ENCODE measurements at places on chromosomes 12 and 14.

GRCh38 chr12:14239350-14239934, 126.0 kb upstream of the ATF7IP start:
- peak; percentile 53 for DNase-seq

- DNase-seq, result no peak
Measured at GRCh38 chr12:27186022-27186839, 57.9 kb upstream of the STK38L start.

DNA sequence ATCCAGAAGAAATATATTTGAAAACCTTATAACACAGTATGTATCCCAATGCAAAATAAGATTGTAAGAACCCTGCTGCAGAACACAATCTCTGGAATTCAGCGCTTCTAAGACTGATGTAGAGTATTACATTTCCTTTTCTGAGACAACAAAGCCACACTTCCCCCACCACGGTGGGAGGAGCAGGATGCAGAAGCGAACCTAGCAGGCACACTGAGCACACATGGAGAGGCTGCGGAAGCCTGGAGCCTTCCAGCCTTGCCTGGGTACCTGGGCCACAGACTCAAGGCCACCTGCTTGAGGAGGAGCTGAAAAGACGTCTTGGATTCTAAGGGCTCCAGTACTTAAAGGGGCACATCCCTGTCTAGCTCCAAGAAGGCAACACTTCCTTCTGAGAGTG, 46.4 kb downstream of the TCHP start:
- DNase-seq, result no peak

- DNase-seq, result no peak
Measured at GRCh38 chr14:100135784-100136183, 23.7 kb downstream of the DEGS2 start.

GRCh38 chr14:68235011-68235410, 415.4 kb downstream of the RAD51B start:
- DNase-seq, result no peak

GRCh38 chr14:25042362-25043299, 7.3 kb downstream of the STXBP6 start:
- peak; percentile 42 for DNase-seq

GRCh38 chr14:38910092-38910491, 192.9 kb downstream of the SEC23A start:
- no peak for DNase-seq

DNA sequence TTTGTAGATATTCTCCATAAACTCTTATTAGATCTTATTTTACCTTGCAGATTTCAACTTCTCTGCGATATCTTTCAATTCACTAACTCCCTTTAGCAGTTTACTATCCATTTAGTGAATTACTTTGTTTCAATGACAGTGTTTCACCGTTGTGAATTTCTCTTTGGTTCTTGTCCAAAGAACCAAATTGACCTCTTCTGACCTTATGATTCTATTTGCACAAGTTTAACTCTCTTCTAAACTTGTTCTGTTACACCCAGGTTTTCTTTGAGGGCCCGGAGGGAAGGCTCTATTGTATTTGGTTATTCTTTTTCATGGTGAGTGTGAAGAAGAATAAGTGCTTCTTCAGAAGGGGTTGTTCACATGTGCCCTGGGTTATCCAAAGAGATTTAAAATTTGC, 186.7 kb downstream of the MON2 start:
- DNase-seq, result no peak

DNA sequence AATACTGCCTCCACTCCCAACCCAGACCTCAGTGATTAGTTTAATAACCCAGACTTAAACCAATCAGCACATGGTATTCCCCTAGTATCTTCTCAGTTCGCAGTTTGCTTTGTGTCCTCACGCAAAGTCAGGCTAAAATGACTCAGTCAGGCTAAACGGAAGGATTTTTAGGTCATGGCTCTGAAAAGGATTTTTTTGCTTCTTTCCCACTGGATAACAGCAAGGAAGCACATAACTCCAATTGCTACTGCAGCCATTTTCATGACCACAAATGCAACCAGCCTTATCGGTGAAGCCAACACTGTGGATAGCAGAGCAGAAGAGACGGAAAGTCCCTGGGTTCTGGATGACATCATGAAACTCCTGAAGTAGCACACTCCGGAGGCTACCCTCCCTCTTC, 67.7 kb downstream of the ZC3H14 start:
- peak; percentile 5 for DNase-seq

- DNase-seq, result no peak
Measured at GRCh38 chr12:12505544-12506495, 56.8 kb downstream of the DUSP16 start.

DNA sequence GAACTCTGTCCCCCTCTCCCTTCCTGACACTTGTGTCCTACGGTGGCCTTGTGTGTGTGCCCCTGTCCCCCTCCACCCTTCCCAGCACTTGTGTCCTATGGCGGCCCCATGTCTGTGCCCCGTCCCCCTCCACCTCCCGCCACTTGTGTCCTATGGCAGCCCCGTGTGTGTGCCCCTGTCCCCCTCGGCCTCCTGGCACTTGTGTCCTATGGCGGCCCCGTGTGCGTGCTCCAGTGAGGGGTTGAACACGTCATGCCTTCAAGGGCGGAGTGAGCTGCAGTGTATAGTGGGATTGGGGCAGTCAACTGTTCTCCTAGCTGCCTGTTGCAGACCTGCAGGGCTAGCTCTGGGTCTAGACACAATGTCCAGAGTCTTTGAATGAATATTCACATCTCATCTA, 108.7 kb downstream of the GLT1D1 start:
- no peak for DNase-seq

DNA sequence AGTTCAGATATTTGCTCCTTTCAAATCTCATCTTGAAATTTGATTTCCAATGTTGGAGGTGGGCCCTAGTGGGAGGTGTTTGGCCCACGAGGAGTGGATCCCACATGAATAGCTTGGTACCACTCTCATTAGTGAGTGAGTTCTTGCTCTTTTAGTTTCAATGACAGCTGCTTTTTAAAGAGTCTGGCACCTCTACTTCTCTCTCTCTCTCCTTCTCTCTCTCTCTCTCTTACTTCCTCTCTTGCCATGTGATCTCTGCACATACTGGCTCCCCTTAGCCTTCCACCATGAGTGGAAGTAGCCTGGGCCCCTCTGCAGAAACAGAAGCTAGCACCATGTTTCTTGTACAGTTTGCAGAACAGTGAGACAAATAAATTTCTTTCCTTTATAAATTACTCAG, 25.1 kb downstream of the GPR65 start:
- DNase-seq, result no peak

- DNase-seq, result peak; percentile 93
Measured at GRCh38 chr12:1130164-1130563, 139.1 kb downstream of the ERC1 start.

GRCh38 chr14:28780843-28781820, 14.5 kb downstream of the FOXG1 start:
- DNase-seq, result no peak

- no peak for DNase-seq
Measured at GRCh38 chr12:115962216-115962615, 315.3 kb downstream of the MED13L start.

GRCh38 chr14:21990116-21990515, 316.5 kb upstream of the OR4E1 start:
- peak; percentile 52 for DNase-seq

DNA sequence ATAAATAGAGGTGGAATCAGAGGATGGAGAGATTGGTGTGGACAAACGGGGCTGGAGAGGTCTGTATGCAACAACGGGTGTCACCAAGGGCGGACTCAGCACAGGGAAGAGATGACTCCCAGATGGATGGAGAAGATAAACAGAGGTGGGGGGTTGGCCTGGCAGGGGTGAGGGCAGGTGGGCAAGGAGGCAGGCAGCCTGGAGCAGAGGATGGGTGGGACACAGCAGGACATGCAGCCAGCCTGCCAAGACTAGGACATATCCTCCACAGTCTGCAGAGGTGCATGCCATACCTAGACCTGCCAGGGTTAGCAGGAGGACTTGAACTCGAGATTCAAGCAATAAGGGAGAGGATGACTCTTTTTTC, 56.2 kb downstream of the TTC7B start:
- no peak for DNase-seq

DNA sequence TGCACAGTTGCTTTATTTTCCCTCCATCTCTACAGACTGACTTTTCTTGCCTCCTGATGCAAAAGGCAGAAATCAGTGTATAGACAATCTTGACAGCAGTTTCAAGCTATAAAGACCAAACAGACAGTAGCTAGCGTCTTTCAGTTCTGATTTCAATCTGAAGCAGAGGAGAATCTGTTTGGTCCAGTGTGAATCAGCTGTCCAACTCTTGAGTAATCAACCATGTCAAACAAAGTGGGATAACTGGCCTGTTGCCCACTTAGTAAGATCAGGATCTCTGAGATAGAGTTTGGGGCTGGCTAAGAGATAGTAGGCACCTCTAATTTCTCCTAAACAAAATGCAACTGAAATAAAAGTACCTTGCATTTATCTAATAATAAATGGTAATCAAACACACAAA, 797.4 kb upstream of the FBXO33 start:
- no peak for DNase-seq

DNA sequence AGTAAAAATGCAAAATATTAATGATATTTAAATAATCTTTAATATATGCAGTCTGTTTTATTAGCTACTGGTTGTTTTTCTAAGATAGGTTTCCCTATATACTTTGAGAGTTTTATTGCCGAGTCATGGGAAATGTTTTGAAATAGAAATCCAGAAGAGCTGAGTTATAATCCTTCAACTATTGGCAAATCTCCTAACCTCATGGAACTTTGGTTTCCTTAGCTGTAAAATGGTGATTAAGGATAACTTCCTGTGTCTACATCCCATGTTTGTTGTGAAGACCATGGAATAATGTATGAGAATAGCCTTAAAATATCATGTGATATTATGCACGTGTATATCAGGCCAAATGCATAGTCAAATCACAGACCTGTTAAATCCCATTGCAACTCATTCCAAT, 51.0 kb downstream of the UNC79 start:
- no peak for DNase-seq

DNA sequence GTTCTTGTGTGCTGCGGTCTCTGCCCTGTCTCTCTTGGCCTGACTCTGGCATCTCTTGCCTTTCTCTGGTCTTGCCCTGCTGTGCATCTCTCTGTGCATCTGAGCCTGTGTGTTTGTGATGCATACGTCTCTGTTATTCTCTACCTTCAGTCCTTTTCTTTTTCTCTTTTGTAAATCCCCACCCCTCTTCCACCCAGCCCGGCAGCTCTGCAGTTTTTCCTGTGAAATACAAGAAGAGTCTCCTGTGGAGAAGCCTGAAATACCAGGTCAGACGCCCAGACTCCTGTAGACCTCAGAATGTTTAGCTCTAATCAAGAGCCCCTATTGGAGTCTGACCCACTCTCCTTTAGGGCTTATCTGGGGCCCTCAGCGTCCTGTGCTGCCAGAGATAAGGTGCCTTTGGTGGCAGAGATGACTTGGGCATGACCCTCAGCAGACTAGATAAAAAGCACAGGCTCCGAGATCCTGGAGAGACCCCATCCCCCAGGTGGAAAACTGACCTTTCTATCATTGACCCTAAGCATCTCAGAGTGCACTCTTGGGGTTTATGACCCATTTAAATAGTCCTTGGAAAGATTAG, 167.5 kb upstream of the SRRM4 start:
- no peak for DNase-seq

DNA sequence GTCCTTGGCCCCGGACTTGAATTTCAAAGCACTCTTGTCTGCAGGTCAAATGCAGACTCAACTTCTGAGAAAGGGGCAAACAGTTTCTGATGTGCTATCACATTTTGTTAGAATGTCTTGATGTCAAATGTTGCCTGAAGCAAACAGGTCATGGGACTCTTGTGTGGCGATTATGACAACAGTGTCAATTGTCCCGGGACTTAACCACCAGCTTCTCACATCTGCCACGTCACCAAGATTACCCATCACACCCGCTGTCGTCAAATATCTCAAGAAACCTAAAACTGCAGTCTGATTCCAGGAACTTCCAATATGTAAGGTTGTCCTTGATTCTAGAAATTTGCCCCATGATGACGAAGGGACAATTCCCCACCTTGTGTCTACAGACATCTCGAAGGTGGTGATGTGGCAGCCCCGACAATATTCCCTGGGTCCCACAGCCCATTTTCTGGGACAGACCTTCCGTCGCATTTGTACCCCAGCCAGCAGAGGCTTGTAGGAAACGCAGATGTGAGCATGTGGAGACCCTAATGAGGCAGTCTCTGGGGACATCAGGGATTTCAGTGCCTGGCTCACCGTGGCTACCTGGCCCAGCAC, 21.3 kb downstream of the LRTM2 start:
- no peak for DNase-seq

DNA sequence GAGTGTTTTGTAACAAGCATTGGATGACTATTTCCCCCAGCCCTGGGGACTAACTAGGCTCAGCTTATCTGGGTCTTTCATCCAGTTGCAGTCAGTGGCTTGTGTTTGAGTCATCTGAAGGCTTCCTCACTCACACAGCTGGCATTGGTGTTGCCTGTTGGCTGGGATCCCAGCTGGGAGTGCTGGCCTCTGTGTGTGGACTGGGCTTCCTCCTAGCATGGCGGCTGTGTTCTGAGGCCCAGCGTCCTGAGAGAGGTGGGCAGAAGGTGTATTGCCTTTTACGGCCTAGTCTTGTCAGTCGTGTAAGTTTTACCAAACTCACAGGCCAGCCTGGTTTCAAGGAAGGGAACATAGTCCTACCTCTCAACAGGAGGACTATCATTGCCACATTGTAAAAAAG, 28.3 kb upstream of the PPP2R5C start:
- DNase-seq, result no peak

DNA sequence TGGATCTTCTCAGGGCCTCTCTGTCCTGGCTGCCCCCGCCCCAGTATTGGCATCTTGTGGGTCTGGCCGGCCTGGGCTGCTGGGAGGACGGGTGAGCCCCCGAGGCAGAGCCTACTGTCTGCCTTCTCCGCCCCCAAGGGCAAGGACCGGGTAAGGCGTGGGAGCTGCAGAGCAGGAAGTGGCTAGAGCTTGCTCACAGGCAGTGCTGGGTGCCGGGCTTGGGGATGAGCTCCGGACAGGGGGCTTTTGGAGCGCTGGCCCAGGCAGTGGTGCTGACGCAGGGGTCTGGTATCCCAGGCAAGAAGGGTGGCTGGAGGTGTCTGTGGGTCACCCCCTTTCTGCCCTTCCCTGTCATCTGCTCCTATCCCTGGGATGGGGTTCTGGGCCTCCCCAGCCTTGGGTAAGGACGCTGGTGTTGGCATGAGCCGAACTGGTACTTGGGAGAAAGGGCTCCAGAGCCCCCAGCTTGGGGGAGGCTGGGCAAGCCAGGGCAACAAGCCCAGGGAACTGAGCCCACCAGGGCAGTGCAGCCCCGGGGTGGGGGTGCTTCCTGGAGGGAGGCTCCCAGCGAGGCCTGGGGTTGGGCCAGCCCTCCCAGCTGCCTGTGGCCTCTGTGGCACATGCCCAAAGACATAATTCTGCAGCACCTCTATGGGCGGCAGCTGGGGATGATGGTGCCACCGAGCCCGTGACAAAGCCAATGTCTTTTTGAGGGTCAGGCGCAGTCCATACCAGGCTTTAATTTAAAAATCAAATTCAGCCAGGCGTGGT, 126.3 kb downstream of the KIF26A start:
- DNase-seq, result no peak

DNA sequence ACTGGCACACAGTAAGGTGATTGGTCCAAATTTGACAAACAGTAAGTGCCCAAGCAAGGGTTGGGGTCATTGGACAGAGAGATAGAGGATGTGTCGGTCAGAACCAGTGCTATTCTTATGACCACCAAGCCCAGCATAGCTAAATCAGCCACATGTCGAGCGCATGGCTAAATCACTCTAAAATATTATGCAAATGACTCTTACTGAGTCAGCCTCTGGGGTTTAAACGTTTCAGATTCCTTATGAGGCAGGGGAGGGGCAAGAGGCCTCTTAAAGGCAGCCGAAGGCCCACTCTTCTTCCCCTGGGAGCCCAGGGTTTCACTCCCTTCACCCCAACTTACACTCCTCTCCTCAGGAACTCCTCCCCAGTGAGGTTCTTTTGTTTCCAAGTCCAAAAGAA, 603 bp upstream of the ENDOU start:
- DNase-seq, result no peak

GRCh38 chr12:68290126-68290525, 36.7 kb upstream of the IL22 start:
- no peak for DNase-seq
